ENCODE measurements at places on chromosomes 12 and 14.

- no peak for DNase-seq
These were observed 132.3 kb downstream of the CCDC59 start for GRCh38 chr12:82225871-82226270.

- DNase-seq, result no peak
These were observed 449.7 kb downstream of the BTG1 start for GRCh38 chr12:91695964-91696363.

DNA sequence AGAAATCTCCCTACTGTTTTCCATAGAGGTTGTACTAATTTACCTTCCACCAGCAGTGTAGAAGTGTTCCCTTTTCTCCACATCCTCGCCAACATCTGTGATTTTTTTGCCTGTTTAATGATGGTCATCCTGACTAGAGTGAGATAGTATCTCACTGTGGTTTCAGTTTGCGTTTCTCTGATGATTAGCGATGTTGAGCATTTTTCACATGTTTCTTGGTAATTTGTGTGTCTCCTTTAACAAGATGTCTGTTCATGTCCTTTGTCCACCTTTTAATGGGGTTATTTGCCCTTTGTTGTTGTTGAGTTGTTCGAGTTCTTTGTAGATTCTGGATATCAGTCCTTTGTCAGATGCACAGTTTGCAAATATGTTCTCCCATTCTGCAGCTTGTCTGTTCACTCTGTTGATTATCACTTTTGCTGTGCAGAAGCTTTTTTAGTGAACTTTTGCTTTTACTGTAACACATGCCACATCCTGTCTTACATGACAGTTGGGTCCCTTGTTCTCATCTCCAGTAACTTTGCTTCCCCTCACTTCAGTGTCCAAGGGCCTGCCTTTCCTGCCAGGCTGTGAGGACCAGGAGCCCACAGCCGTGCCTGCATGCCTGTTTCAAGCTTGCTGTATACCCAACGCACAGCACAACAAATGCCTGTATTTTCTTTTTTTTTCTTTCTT lies 64.9 kb downstream of the SPRING1 start:
- DNase-seq, result no peak

GRCh38 chr12:30706476-30706875 lies 10.8 kb upstream of the IPO8 start:
- DNase-seq, result no peak

DNA sequence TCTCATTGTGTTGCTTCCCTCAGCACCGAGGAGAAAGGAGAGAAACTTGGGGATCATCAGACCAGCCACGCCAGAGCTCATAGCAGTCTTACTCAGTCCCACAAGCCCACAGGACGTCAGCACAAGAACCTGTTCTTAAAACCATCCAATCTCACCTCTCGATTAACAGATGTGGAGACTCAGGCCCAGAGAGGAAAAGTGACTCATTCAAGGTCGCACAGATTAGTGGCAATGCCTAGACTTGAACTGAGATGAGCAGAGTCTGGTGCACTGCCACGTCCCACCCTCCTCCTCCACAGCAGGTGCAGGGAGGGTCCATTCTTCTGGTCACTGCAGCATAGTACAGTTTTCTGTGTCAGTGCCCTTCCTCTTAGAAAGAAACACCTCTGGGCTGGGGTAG lies 154.9 kb upstream of the PZP start:
- DNase-seq, result no peak

GRCh38 chr14:31419967-31420318 lies 407 bp downstream of the HEATR5A start:
- peak; percentile 0 for DNase-seq

- DNase-seq, result no peak
These were observed 132.2 kb upstream of the TMTC2 start for GRCh38 chr12:82554529-82554928.

DNA sequence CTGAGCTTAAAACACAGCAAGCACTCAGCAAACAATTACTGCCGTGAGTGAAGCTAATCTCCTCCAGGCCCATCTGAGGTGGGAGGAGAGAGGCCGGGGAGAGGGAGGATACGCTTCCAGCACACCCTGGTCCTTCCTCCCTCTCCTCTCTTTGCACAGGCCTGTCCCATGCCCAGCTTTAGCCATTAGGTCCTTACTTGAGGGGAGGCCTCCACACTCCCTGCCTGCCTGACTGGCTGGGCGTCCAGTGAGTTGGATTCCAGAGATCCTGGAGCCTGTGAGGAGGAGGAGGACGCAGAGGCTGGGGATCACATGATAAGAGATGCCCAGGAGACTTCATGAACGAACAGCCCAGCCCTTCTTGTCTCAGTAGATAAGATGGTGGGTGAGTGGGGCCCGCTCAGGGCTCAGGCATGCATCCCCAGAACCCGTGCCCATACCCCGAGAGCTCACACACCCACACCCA lies 65.1 kb upstream of the NCOR2 start:
- no peak for DNase-seq

- DNase-seq, result no peak
These were observed 8.0 kb upstream of the CERS5 start for GRCh38 chr12:50174971-50175715.

DNA sequence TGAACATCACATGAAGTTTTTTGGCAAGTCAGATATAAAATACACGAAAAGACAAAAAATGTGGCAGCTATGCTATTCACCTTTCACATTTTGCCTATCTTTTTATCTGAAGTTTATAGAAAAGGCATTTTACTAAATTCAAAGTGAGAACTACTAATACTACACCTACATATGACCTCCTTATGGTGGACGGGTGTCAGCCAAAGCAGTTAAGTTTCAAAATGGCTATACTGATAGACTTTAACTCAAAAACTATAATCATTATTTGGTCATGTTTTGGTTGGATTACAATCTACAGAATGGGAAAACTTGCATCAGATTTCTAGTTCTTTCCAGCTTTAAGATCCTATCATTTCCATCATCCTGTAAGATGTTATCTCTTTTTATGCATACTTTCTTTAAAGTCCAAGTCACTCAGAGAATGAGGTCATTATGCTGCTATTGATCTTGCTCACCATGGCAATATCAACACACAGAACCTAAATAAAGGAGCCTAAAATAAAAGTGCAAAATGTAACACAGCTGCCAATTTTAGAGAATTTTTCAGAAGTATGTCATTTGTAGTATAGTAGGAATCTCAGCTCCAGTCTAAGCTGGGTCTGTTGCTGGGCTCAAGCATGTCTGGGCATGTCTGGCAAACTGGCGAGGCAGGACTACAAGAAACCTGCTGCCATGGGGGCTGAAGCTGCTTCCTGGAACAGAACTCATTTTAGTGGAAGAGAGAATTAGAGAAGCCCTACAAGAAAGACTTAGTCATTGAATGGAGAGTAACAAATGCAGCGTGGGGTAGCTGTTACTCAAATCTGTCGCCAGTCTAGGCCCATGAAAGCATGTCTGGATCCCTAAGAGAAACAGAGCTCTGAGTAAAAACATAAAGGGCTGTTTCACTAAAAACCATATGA lies 7.6 kb upstream of the AEBP2 start:
- DNase-seq, result no peak

DNA sequence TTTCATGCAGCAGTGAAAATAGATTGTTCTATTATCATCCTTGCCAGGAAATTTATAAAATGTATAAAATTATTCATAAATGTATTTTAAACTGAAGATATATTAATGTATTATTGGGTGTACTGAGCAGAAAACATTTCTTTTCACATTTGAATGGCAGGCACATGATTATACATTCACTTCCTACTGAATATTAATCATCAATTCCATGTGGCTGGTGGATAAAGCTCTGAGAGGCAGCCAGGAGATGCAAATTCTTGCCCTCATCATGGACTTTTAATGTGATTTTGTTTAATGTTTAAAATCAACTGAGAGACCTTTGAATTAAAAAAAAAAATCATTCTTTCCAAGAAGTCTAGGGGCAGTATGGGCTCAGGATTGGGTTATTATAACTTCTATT lies 40.8 kb downstream of the ANO6 start:
- DNase-seq, result no peak

DNA sequence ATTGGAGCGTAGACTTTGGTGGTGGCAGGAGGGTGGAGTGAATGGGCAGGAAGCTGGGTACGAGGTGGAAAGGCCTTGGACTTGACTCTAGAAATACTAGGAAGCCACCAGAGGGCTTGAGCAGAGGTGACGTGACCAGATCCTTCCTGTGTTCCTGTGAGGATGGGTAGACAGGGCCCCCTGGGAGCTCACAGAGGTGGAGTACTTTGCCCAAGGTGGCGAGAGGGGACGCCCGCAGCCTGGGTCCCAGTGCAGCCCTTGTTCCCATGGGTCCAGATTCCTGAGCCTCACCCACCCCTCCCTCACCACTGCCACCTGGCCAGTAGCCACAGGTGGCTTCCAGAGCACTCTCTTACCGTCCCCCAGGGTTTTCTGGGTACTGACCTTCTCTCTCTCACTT lies 89.8 kb downstream of the KIF26A start:
- DNase-seq, result no peak

DNA sequence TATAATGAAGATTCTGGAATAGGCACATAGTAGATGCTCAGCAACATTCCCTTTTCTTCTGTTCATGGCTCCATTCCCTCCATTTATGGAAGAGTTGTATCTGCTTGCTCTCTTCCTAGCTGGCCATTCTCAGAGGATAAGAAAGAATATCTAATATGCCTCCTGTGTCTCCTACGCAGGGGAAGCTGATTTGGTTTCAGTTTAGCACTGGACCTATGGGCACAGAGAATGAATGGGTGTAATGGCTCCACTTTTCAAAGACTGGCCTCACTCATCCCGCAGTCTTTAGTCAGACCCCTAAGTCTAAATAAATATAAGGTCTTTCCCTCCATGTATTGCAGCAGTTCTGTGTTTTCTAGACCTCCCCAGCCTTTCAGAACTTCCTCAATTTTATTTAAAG lies 2.0 kb downstream of the PKP2 start:
- no peak for DNase-seq

GRCh38 chr12:70719071-70719470 lies 81.8 kb upstream of the PTPRB start:
- no peak for DNase-seq

- no peak for DNase-seq
These were observed 25.7 kb downstream of the ARG2 start for GRCh38 chr14:67645414-67645813.

- DNase-seq, result no peak
These were observed 13.1 kb downstream of the ATXN3 start for GRCh38 chr14:92093320-92093719.

GRCh38 chr12:102702447-102703114 lies 214.5 kb downstream of the PAH start:
- no peak for DNase-seq

DNA sequence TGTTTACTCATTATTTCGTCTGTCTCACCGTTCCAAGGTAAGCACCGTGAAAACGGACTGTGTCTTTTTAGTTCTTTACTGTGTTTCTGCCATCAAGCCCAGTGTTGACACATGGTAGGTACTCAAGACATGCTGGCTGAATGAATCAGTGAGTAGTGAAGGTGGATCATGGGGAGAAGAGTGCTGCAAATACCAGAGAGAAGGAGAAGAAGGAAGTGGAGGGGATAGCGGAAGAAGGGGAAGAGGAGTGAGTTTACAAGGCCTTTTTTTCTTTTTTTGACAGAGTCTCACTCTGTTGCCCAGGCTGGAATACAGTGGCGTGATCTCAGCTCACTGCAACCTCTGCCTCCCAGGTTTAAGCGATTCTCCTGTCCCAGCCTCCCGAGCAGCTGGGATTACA lies 54.6 kb downstream of the ETV6 start:
- no peak for DNase-seq

DNA sequence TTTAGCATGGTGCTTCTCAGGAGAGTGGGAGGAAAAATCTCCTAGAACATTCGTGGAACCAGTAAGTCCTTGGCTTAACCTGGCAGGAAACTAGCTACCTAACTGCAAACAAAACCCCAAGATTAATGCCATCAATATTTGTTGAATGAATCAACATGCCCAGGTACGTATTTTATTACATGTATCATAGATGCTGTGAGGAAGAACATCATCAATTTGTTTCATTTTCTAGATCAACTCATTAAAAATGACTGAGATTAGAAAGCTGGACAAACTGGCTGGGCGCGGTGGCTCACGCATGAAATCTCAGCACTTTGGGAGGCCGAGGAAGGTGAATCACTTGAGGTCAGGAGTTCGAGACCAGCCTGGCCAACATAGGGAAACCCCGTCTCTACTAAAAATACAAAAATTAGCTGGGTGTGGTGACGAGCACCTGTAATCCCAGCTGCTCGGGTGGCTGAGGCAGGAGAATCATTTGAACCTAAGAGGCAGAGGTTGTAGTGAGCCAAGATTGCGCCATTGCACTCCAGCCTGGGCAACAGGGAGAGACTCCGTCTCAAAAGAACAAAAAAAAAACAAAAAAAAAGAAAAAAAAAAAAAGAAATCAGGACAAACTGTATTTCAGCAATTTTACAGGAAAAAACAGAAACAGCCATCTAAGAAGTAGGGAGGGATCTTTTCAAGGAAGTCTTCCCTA lies 88.7 kb downstream of the NTN4 start:
- DNase-seq, result no peak

GRCh38 chr14:96497586-96497985 lies 4.6 kb upstream of the PAPOLA start:
- no peak for DNase-seq

GRCh38 chr12:53118751-53119300 lies 15.5 kb downstream of the SOAT2 start:
- no peak for DNase-seq

DNA sequence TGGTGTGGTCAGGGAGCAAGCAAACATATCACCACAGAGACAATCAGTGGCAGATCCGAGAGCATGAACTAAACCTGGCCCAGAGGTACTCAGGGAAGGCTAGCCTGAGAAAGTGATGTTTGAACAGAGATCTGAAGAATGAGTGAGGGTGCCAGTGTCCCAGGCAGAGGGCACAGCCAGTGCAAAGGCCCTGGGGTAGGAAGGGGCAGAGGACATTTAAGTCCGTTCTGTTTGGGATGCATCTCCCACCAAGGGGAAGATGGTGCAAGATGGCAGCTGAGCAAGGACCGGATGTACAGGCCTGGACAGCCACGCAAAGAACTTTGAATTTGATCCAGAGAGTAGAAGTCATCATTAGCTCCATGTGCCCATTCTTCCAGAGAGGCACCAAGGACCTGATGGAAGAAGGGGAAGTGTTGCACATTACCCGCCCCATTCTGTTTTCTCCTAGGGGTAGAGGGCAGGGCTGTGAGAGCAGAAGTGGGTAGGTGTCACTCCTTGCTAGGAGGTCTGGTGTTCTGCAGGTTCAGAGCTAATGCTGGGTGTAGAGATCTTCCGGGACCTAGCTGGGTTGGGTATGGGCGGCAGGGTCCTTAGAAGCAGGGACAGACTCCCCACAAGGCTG lies 3.9 kb downstream of the DTX1 start:
- no peak for DNase-seq

DNA sequence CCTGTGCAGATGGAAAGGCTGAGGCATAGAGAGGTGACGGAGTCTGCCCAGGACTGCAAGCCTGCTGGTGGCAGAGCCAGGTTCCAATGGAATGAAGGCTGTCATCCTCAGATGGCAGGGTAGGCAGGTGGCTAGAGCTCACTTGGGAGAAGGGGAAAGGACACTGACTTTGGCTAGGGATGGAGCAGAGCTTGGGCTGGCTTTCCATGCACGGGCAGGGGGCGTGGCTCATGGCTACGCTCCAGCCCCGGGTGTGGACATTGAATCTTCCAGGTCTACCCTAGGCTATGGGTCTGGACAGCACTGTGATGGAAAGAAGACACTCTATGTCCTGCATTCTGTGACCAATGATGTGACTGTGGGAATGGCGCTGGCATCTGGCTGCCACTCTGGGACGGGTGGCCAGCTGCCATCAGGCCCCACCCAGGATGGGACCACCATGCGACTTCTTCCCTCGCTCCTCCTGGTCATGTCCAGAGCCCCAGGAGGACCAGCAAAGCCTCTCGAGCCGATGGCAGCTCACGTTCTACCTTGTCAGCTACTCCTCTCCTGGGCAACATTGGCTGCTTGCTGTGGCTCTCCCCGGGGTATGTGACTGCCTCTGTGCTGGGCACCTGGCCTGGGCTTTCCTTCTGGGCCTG lies 398.7 kb downstream of the TMEM121 start:
- DNase-seq, result no peak

GRCh38 chr14:52873694-52874093 lies 77.2 kb downstream of the FERMT2 start:
- no peak for DNase-seq

Measured in stimulated activated CD8-positive, alpha-beta memory T cell treated with anti-CD3 and anti-CD28 coated beads, Interleukin-2, amount 100 ng/mL, for 1 hour (primary cell).